Astrocyte (in vitro differentiated cells and primary cell): ENCODE measurements at places on chromosomes 12 and 14. TPM values are rescaled to one million over a fixed set of nuclear protein-coding genes. Genes with fewer than 3 reads are reported as not detected.

SELPLG gene
- 4.9 and 5.8 TPM in 2 replicates for total RNA-seq

SLC7A8 gene
- 4.0 and 6.5 TPM in 2 replicates for total RNA-seq

DNA sequence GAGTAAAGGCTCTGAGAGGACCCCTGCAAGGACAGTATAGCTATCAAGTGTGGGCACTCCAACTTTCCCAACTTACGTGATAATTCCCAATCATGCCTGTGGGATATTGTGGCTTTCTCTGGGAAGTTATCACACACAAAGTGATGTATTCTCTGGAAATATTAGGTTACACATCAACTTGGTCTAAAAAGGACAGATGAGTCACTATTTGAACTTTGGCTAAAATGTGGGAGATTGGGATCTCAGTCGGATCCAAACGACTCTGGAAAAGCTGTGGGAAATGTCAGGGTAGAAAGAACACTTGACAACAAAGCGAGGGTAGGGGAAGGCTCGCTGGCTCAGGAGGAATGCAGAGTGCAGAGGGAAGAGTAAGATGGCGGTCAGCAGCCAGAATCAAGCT lies 1048.9 kb downstream of the BCL11B start:
- no peak for DNase-seq

DNA sequence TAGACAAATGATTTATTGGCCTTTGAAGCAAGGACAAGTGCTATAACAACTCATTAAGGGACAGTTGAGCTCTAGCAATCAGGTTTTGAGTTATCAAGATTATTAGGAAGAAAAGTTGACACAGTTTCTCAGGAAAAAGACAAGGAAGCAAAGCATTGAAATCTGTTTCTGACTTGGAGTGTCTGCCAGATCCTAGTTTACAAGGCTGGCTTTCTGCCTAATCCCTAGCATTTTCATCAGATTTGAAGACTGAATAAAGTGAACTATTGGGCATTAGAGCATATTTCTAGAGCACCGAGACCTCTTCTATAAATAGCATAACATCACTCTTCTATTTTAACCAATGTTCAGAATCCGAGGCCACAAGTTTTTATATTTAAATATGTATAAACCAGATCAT lies 7.0 kb downstream of the SYT1 start:
- no peak for DNase-seq

TEDC1 gene
- 4.0 and 5.5 TPM in 2 replicates for total RNA-seq

GRCh38 chr14:36028218-36028617 lies 148.3 kb downstream of the PTCSC3 start:
- DNase-seq = no peak

- DNase-seq = no peak
Observed at GRCh38 chr14:32022525-32022924, 54.6 kb upstream of the ARHGAP5 start.

GRCh38 chr12:27657296-27657695 lies 39.0 kb upstream of the REP15 start:
- DNase-seq = peak; percentile 11

DNA sequence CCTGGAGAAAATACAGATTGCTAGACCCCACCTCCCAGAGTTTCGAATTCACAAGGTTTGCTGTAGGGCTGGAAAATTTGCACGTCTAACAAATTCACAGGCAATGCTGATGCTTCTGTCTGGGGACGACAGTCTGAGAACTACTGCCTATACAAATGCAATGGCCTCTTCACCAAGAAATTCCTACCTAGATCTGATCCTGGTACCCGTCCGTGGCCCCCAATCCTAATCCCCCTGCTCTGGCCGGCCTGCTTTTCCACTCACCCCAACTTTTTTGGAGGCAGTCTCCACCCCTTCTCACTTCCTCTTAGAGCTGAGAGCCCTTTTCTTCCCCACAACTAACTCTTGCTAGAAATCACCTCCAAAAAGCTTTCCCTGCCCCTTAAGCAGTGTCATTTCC lies 3.1 kb upstream of the SSH1 start:
- DNase-seq = no peak

GLIPR1L2 gene
- total RNA-seq = 0.14 and 0.25 TPM in 2 replicates

TMEM119 gene
- total RNA-seq = 0.91 and 1.8 TPM in 2 replicates

DNA sequence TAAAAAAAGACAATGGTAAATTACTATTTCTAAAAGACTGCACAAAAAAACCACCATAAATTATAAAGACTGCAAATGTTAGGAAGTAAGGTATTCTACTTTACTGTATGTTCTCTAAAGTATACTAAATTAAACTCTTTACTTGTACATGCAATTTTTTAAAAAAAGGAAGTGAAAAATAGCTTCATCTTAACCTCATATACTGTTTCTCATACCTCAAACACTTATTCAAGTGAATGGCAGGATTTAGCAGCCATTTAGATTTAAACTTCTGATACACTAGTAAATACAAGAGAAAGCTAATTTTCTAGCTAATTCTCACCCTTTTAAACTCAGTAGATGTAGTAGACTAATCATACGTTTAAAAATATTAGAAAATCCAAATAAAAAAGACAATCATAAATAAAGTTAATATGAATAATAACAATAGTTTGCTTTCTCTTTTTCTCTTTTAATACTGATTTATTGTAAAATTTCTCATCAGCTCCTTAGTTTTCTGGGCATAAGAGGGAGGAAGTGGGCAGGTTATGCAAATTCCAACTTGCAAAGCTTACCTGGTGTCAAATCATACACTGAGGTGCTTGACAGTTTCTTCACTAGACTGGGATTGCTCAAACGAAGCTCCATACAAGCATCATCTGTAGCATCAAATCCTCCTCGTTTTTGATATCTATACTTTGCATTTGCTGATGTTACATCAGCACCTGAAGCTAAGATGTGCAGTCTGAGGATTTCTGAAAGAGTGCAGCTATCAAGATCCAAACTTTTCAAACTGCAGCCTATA lies 71.0 kb upstream of the CFL2 start:
- DNase-seq = no peak

DNA sequence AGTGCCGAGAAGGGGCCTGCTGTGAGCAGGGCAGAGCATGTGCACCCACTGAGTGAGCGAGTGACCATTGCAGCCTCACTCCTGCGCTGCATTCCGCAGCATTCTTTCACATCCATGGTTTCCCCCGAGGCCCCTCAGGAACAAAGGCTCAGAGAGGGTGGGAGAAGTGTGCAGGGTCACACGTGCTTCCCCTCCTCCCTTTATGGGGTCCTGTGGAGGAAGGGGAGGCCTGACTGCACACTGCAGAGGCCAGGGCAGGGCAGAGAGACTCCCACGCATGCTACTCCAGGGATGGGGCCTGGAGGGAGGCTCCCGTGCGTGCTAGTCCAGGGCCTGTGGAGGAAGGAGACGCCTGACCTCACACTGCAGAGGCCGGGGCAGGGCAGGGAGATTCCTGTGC lies 63.2 kb downstream of the DIO3 start:
- no peak for DNase-seq

DNA sequence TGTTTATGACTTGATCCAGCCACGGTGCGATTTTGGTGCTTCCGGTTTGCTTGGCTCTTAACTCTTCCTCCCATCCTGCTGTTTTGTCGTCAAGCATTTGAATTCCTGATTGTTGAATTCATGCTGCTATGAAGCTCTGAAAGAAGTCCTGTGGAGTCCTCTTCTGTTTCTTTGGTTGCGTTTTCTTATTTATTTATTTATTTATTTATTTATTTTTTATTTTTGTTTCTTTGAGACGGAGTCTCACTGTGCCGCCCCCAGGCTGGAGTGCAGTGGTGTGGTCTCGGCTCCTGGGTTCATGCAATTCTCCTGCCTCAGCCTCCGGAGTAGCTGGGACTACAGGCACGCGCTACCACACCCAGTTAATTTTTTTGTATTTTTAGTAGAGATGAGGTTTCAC lies 3.0 kb upstream of the MTA1 start:
- DNase-seq = no peak

DNA sequence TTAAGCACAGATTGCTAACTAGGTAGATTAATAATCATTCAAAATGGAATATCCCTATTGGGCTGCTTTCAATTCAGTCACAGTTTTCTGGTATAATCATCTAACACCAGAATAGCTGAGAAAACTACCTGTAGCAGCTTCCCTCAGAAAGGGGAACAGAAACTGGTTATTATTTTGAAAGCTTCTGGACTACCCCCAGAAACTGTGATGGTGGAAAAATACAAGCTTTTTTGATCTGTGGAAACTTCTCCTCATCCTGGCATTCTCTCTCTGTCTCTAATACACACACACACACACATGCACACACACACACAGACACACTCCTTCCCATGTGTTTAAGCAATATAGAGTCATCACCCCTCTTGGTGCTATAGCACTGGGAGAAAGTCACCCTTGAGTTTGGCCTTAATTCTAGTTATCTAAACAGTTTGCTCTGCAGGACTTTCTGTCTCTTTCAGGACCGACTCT lies 251.5 kb upstream of the LMO3 start:
- no peak for DNase-seq
